ENCODE measurements at places on chromosomes 7 and 10.

- DNase-seq: peak; percentile 20
Measured at GRCh38 chr10:110430340-110431273, 67.1 kb upstream of the DUSP5 start.

DNA sequence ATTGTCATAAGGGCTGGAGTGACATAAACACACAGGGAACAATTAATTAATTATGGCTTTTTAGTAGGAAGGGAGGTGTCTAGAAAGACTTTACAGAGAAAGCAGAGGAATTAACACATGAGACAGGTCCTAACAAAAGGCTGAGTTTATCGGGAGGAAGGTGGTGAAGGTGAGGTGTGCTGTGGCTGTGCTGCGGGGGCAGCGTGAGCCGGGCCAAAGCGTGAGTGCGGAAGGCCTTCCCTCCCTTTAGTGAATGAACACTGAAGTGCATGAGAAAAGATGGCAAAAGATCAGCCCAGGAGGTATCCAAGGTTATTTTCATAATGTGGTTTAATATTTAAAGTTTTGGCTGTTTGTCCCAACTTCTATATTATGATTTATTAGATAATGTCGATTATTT lies 243.4 kb upstream of the PLXNA4 start:
- no peak for DNase-seq

GRCh38 chr7:99371376-99371920 lies 3.1 kb upstream of the ARPC1B start:
- DNase-seq: no peak

- no peak for DNase-seq
Measured at GRCh38 chr10:76992467-76992866, 645.1 kb downstream of the KCNMA1 start.

All from fibroblast of skin of back (primary cell).